ENCODE measurements at places on chromosomes 13 and 19. TPM values are rescaled to one million over a fixed set of nuclear protein-coding genes. Genes with fewer than 3 reads are reported as not detected.

Gene CD70
- total RNA-seq: 70.0 TPM

Gene SELENOV
- total RNA-seq: not detected

Gene MIA
- 1.1 TPM for total RNA-seq

Gene RNF17
- total RNA-seq: not detected

Gene PSG2
- not detected for total RNA-seq

Gene CFD
- total RNA-seq: 1.5 TPM

Gene GJB2
- 27.6 TPM for total RNA-seq

Gene PNMA8B
- total RNA-seq: not detected

Gene KLK3
- total RNA-seq: not detected

Gene ZNF763
- total RNA-seq: 2.3 TPM

Gene LILRA1
- not detected for total RNA-seq

Gene ANGPTL8
- total RNA-seq: not detected

Gene TNFSF11
- total RNA-seq: 6.4 TPM

Gene VPS36
- 33.8 TPM for total RNA-seq

Gene SUGP2
- total RNA-seq: 81.2 TPM

Gene ELANE
- not detected for total RNA-seq

Gene CD177
- not detected for total RNA-seq

Gene NALCN
- total RNA-seq: not detected

Gene KIR3DL2
- 0.28 TPM for total RNA-seq

Gene RPL36
- 1,485 TPM for total RNA-seq

Gene VSTM1
- not detected for total RNA-seq

Gene PRR22
- total RNA-seq: 8.2 TPM

Gene MBD3L2
- not detected for total RNA-seq

Gene SYNGR4
- total RNA-seq: not detected

Gene PABPC3
- total RNA-seq: 0.72 TPM

Gene CYP2S1
- not detected for total RNA-seq

Gene LACC1
- total RNA-seq: 7.0 TPM

Gene NFKBIB
- 116 TPM for total RNA-seq

Gene TEX30
- 58.5 TPM for total RNA-seq

Gene POU2F2
- 46.7 TPM for total RNA-seq
